ENCODE measurements at places on chromosomes 4 and X.

DNA sequence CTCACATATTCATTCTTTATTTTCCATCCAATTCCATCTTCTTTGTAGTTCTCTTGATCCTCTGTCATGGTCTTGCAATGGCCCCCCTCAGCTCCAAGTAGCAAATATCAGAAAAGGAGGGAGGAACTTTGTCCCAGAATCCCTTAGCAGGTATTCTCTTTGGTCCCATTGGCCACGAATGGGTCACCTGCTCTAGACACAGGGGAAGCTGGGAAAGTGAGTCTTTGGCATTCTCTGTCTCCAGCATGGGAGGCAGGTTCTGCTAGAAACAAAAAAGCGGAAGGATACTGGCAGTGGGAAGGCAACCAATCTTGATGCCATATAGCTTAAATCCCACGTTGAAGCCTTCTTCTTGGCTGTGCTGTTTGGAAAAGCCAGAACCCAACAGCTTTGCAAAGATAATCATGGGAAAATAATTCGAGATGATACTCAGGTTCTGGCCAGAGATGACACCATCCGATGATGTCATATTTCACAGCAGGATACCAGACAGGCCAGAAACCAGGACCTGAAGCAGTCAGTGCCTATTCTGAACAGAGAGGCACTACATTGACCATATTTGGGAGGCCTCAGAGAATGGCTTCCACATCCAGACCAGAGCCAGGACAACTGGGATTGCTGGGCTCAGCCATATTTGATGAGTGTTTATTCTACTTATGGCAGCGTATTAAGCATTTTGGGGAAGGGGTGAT is 110.4 kb upstream of the ATXN3L start:
- DNase-seq = no peak

- no peak for DNase-seq
Observed at GRCh38 chrX:132481449-132481848, 7.4 kb downstream of the MBNL3 start.

GRCh38 chr4:154124539-154125255 is 335.8 kb upstream of the SFRP2 start:
- no peak for DNase-seq

DNA sequence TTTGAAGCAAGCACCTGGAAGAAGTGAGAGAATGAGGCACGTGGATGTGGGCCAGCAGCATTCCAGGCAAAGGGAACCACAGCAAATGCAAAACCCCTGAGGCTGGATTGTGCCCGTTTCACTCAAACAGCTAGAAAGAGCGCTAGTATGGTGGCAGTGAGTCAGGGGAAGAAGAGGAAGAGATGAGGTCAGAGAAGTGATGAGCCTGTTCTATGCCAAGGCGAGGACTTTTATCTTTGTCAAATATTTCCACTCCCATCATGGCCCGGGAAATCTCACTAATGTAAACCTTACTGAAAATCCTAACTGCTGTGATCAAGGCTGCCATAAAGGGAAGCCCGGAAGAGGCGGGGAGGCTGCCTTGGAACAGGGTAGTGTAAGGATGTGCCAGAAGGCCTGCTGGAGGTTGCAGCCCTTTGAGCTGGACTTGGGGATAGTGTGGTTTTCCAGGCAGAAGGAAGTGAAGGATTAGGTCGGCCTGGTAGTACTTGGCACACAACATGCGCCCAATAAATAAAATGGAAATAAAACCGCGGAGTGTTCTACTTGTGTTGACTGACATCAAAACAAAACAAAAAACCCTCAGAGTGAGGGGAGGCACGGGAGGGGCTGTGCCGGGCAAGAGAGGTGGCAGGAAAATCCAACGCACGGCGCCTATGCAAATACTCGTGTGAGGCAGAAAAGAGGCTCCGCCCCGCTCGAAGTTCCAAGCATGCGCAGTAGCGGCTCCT is 1.2 kb upstream of the CDK16 start:
- no peak for DNase-seq

GRCh38 chr4:17760626-17761025 is 20.8 kb downstream of the FAM184B start:
- DNase-seq = no peak

DNA sequence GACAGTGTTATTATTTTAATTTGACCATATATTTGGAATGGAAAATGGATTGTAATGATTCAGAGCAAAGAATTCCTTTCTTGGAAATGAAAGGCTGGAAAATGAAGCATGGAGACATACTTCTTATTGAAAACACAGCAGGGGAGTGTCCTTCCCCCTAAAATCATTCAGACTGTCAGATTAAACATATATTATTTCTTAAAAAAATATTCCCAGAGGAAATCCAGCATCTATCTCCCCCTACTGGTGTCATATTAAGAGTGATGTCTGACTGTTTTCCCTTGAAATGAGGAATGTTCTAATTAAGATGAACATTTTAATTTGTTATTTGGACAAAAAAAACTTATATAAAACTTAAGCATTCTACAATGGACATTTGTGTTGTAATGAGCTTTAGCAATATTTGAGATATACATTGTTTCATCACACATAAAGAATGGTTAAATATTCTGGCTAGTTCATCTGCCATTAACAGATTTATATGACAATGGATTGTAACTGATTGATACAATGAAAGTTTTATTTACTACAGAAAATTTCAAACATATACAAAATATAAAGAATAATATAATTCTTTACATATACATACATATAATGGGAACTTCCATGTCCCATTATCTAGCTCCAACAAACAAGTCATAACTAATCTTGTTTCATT is 264.6 kb downstream of the SPRY1 start:
- no peak for DNase-seq

GRCh38 chr4:1382776-1383727 is 23.2 kb downstream of the NKX1-1 start:
- no peak for DNase-seq

DNA sequence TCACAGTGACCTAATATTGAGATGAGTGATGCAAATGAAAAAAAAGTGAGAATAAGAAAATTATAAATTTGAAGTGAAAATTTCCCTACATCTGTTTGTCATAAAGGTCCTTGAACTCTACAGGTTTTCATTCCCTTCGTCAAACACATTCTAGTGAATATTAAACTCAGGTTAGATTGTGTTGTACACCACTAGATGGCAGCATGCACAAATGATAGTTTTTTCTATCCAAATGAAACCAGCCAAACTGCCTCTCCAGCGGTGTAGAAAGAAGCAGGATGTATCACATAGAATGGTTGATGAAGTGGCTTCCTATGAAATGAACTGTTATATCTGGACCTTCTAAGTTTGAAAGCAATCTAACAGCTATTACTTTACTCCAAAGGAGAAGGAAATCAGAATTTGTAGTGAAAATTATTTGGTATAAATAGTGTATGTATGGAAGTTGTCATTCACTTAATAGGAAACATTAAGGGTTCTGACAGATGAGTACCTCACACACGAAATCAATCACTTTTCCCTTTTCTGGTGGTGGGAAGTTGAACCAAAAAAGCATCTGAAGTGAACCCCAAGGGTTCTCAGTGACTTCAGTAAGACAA is 382.7 kb downstream of the UNC5C start:
- no peak for DNase-seq

DNA sequence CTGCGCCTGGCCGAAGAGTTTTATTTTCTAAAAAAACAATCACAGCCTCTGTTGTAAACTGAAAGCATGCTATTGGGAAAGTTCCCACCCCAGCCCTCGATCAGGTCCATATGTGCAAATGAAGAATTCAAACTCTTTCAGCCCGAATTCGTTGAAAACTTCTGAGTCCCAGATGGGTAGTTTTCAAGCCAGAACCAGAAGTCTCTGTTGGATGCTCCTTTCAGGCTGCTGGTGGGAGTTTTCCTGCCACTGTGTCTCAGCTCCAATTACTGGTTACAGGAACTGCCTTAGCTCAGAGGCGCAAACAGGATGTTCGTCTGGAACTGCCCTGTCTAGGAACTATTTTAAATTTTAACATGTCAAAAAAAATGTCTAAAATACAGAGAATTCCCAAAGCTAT is 9.3 kb upstream of the ALG13 start:
- no peak for DNase-seq

DNA sequence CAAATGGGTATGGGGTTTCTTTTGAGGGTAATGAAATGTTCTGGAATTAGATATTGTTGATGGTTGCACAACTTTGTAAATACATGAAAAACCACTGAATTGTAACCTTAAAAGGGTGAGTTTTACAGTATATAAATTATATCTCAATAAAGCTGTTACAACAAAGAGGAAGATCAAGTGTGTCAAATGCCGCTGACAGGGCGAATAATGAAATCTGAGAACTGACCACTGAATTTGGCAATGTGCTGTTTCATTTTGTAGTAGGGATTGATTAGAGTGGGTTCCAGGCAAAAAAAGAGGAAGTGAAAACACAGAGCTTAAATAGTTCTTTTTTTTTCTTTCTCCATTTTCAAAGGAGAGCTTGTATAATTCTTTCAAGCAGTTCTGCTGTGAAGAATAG is 161.1 kb upstream of the NAP1L5 start:
- no peak for DNase-seq

- DNase-seq = no peak
Observed at GRCh38 chrX:44891642-44892041, 18.7 kb downstream of the KDM6A start.

DNA sequence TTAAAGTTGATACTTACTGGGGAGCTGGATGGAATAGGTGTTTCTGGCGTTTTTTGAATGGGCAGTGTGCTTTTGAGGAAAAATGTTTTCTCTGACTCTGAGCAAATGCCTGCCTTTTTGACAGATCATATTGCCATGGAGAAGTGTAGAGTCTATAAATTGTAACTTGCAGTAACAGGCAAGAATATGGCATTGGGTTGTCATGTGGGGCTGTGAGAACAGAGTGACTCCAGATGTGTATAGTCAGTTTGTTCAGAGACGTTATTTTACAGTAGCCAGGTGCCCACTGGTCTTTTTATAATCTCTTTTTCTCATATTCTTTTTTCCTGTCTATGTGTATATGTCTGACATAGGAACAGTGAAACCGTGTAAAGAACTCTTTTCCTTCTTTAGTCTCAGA is 40.8 kb downstream of the RAPGEF2 start:
- no peak for DNase-seq

- no peak for DNase-seq
Observed at GRCh38 chr4:144575181-144575580, 70.8 kb upstream of the HHIP start.
